GM03348 (cell line): ENCODE measurements at places on chromosomes 1 and 21.

GRCh38 chr1:205068001-205068400 is 16.3 kb downstream of the TMEM81 start:
- DNase-seq = no peak

DNA sequence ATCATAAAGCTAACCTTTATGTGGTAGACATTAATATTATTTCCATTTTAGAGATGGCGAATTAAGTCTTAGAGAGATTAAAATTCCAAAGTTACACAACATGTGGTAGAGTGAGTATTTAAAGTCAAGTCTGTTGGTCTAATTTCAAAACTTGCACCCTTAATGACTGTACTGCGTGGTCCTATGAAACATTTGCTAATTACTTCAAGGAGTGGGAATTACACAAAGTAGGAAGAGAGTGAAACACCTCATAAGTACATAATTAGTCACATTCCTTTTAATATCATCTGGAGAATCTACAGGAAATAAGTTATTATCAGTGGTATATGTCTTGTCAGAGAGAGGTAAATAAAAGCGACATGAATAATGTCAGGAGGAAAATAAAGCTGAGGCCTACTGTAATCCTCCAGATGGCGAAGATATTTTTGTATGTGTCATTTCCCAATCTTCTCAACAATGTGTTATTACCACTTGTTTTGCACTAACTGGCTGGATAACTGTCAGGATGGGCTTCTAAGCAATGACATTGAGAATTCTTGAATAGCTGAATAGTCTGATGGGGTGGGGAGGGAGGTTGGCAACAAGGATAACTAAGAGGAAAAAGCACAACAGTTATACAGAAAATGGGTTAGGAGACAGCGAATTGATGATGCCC is 95.5 kb downstream of the TNFSF18 start:
- peak; percentile 76 for DNase-seq

GRCh38 chr1:11862890-11863289 is 4.1 kb upstream of the NPPB start:
- DNase-seq = peak; percentile 43

- DNase-seq = peak; percentile 28
These were observed 35.6 kb downstream of the LYST start for GRCh38 chr1:235831148-235831547.

DNA sequence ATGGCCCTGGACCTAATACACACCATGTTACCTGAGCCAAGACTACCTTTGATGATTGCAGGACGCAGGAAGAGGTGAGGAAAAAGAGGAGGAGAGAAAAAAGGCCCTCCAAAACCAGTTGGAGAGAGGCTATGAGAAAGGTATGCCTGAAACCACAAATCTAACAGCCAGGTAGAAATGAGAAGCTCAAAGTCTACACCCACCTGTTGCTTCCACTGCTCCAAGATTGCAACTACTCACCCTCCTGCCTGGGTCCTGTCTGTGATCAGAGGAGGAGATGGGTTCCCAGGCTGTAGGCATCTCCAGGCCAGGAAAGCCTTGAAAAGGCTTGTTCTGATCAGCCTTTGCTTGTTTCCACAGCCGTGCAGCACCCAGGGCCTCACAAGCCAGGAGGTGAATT is 307.8 kb upstream of the USP24 start:
- DNase-seq = no peak

DNA sequence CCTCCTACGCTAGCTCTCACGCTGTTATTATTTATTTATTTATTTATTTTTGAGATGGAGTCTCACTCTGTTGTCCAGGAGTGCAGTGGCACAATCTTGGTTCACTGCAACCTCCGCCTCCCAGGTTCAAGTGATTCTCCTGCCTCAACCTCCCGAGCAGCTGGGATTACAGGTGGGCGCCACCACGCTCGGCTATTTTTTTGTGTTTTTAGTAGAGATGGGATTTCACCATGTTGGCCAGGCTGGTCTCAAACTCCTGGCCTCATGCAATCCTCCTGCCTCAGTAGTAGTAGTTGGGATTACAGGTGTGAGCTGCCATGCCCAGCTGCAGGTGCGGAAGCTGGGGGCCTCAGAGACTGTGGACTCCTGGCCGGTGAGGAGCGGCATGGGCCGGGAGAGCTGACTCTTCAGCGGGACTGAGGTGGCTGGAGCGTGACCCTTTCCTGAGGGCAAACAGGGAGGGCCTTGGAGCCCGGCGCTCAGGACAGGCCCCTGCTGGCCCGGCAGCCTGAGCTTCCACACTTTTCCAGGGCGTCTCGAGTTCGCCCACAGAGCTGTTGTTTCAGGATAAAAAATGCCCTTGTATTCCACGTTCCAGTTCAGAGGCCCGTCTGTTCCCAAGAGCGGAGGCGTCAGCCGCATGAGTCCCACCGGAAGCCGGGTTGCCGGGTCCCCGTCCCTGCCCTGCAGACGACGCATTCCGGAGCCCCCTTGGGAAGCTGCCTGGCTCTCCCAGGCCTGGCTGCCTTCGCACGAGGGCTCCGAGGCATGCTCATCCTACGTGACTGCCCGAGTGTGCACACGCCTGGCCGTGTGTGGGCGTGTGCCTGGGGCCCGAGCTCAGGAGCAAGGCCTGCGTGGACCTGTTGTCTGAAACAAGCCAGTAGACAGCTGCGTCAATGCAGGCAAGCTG is 126.2 kb downstream of the SIK1 start:
- DNase-seq = no peak

DNA sequence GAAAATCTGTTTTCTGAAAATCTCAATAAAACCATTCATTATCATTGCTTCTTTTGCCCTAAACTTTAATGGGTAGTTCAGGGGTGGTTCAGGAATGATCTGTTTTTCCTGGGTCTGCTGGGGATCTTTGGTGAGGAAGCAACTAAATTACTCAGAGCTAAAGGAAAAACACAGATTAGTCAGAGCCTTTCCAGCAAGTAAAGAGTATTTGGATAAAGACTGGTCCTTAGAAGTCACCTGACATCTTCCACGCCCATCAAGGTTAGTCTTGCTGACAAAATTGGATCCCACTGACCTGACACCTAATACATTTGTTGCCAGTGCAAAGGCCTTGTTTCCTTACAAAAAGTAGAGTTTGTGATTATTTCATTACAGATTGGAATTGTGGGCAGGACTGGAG is 24.2 kb downstream of the HSPA13 start:
- DNase-seq = no peak

- DNase-seq = peak; percentile 82
These were observed 9.9 kb downstream of the GPR3 start for GRCh38 chr1:27402349-27402754.
